B cell (primary cell): ENCODE measurements at places on chromosomes 5 and 9. TPM values are rescaled to one million over a fixed set of nuclear protein-coding genes. Genes with fewer than 3 reads are reported as not detected.

DNA sequence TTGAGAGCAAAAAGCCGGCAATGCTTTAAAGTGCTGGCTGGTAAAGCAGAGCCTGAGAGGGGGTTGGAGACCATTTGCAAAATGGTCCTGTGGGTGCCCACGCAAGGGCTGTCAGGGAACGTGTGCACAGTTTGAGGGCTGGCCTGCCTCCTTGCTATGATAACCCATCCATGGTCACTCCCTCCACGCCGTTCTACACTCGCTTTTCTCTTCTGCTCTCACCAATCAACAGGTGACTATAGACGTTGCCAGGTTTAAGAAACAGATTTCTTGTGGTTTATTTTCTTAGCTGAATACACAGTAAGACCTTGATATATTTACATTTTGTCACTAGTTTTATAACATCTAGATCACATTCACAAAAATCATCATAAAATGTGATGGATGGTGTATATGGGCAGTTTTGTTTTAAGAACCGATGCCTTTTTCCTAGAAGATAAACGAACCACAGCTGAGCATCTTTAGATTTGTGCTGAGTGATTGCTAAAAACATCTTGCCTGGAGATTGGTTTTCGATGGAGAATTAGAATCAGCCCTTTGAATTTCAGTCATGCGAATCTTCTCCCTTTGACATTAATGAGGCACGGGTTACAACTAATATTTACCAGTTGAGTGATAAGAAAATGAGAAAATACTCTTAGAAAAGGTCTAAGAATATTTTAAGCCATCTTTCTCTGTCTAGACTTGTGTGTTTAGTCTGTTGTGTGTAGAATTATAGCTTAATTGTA, 13.9 kb downstream of the MAP1B start:
- no peaks in the 10 kb centered on the region for H3K36me3 ChIP-seq
- H3K27me3 ChIP-seq, result peaks cover 4% of the 10 kb centered on the region
- DNase-seq, result no peak
- no peak overlapping the region for H3K27ac ChIP-seq

GRCh38 chr5:3080366-3080765, 328.9 kb upstream of the IRX2 start:
- no peaks in the 10 kb centered on the region for H3K27me3 ChIP-seq
- no peak for DNase-seq
- H3K4me1 ChIP-seq, result no peaks in the 10 kb centered on the region
- no peaks in the 10 kb centered on the region for H3K36me3 ChIP-seq
- no peak overlapping the region for H3K27ac ChIP-seq
- H3K4me3 ChIP-seq, result no peak overlapping the region

- no peaks in the 10 kb centered on the region for H3K4me1 ChIP-seq
- DNase-seq, result no peak
- no peak overlapping the region for H3K27ac ChIP-seq
- H3K36me3 ChIP-seq, result no peaks in the 10 kb centered on the region
Observed at GRCh38 chr9:111866976-111867375, 29.6 kb upstream of the UGCG start.

DNA sequence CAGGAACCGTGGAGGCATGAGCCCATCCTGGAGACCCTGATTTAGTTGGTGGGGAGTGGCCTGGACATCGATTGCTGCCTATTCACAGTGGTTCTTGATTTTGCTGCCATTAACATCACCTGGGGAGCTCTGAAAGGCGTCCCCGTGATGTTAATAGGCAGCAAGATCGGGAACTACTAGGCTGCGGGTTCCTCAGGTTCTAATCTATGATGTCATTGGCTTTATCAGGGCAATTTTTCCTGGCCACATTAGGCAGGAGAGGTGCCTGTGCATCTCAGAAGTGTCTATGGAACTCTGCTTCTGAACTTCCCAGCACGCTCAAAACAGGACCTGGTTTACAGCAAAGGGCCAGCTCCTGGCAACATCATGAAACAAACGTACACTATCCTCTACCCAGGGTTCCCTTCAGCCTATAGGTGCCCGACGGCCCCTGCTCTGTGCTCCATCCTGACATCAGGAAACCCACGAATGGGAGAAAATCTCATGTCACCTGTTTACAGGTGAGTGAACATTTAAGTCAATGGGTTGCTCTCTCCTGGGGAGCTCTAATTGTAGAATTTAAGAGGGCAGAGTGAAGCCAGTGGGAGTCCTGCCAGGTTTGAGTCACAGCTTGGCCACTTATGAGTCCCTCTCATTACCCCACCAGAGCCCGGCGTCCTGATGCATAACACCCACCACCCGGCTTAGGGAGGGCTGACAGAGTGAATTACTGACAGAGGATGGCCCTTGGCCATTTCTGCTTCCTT, 49.4 kb downstream of the ROPN1L start:
- H3K27me3 ChIP-seq, result no peaks in the 10 kb centered on the region
- no peak for DNase-seq
- no peak overlapping the region for H3K4me3 ChIP-seq
- H3K27ac ChIP-seq, result no peak overlapping the region
- H3K4me1 ChIP-seq, result peaks cover 25% of the 10 kb centered on the region
- H3K36me3 ChIP-seq, result no peaks in the 10 kb centered on the region

- no peaks in the 10 kb centered on the region for H3K4me1 ChIP-seq
- H3K27me3 ChIP-seq, result no peaks in the 10 kb centered on the region
- H3K4me3 ChIP-seq, result no peak overlapping the region
Observed at GRCh38 chr5:2904956-2905355, 153.5 kb upstream of the IRX2 start.

DNA sequence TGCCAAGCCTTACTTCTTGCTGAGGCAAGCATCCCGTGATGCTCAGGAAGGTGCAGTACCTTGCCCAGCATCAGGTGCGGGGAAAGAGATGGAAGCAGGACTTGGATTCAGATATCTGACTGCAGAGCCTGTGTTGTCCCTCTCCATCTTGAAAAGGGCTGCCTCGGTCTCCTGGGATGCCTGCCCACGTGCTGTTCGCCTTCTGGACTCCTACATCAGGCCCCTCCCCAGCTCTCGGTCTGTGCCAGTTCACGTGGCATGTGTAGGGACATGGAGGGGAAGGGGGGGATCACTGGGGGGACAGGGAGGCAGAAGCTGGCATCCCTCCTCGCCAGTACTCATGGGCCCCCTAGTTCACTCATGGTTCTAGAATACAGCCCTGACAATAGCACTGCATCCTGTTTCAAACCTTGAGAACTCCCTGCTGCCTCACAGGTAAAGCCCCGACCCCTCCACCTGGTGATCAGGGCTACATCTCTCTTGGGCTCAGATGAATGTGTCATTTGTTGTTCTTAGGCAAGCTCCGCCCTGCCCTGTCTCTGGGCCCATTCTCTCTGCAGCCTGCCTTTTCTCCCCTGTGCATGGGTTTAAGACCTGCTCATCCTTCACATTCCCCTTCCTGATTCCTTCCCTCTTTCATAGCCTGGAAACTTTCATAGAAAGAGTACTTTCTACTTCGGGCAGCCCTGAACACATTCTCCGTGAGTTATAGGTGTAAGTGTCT, 38.9 kb upstream of the SLC25A51 start:
- no peak overlapping the region for H3K4me3 ChIP-seq
- no peak overlapping the region for H3K27ac ChIP-seq
- no peak for DNase-seq
- H3K36me3 ChIP-seq, result no peaks in the 10 kb centered on the region
- no peaks in the 10 kb centered on the region for H3K27me3 ChIP-seq
- H3K4me1 ChIP-seq, result no peaks in the 10 kb centered on the region

DNA sequence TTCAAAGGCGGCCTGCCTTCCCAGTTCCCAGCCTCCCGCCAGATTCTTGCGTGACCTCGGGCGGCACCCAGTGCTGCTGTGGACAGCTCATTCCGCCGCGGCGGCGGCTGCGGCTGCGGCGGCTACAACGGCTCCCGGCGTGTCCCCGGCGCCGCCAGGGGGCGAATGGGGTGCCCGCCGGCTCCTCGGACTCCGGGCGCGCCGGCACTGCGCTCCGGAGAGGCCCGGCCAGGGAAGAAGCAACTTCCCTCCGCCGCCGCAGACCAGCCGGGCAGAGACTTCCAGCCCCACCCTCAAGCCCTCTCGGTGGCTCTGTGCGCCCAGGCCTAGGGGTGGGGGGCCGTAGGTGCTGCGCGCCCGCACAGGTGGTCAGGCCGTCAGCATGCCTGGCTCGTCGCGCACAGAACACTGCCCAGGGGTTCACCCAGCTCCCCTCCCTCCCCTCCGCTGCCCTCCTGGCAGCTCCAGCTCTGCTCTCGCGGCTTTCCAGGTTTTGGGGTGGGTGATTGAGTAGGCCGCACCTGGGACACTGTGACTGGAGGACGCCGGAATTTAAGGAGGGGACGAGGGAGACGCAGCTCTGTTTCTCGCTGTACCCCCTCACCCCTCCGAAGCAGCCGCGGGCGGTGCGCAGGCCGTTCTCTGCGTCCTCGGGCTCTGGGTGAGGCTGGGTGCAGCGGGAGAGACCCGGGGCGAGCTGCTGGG, 20.2 kb downstream of the IGIP start:
- no peak overlapping the region for H3K27ac ChIP-seq
- H3K4me1 ChIP-seq, result peaks cover 23% of the 10 kb centered on the region
- H3K27me3 ChIP-seq, result peaks cover 16% of the 10 kb centered on the region
- no peaks in the 10 kb centered on the region for H3K36me3 ChIP-seq
- DNase-seq, result peak; percentile 77

DNA sequence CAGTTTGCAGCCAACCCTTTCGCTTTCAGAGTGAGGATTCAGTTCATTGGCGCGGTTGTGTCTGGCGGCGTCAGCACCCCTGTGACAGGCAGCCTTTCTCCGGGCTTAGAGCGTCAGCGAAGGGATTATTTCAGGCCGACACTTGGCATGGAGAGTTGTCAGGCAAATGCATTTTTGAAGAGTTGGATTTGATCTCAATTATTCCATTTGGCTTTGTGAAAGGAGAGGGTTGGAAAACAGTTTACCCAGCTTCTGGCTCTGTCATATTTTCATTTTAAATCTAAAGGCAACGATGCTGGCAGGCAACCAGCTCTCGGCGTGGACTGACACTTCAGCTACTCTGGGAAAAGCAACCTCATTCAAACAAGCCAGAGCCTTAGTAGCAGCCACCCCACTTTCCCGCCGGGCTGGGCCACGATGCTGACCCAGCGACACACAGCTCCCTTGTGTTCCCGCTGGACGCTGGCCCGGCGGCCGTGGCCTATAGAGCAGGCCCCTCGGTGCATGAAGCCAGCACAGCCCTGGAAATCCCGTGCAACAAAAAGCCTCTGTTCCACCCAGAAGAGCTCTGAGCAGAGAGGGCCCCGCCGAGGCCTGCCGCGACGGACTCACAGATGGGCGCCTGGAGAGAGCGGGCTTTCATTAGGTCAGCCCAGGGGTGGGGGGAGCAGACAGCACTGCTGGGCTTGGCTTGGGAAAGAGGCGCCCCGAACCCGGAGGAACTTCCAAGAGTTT, 28.9 kb upstream of the LPCAT1 start:
- no peak overlapping the region for H3K27ac ChIP-seq
- no peaks in the 10 kb centered on the region for H3K4me1 ChIP-seq
- no peak for DNase-seq
- H3K4me3 ChIP-seq, result no peak overlapping the region

DNA sequence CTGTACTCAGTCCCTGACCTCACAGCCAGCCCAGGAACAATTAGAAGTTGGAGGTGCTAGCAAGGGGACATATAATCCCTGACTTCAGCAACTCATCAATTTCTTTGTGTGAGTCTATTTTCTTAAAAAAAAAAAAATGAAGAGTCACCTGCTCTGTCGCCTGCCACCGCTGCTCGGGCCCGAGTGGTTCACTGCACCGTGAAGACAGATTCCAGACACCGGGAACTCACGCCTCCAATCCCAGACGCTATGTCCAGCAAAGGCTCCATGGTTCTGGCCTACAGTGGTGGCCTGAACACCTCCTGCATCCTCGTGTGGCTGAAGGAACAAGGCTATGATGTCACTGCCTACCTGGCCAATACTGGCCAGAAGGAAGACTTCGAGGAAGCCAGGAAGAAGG, 606.6 kb downstream of the PRELID2 start:
- H3K27me3 ChIP-seq, result no peaks in the 10 kb centered on the region
- H3K4me1 ChIP-seq, result no peaks in the 10 kb centered on the region
- no peak overlapping the region for H3K27ac ChIP-seq
- no peak overlapping the region for H3K4me3 ChIP-seq

- H3K4me1 ChIP-seq, result no peaks in the 10 kb centered on the region
- H3K27ac ChIP-seq, result no peak overlapping the region
- no peaks in the 10 kb centered on the region for H3K36me3 ChIP-seq
- no peak overlapping the region for H3K4me3 ChIP-seq
- H3K27me3 ChIP-seq, result peaks cover 6% of the 10 kb centered on the region
Observed at GRCh38 chr9:109619310-109619709, 121.2 kb upstream of the PTPN3 start.

DNA sequence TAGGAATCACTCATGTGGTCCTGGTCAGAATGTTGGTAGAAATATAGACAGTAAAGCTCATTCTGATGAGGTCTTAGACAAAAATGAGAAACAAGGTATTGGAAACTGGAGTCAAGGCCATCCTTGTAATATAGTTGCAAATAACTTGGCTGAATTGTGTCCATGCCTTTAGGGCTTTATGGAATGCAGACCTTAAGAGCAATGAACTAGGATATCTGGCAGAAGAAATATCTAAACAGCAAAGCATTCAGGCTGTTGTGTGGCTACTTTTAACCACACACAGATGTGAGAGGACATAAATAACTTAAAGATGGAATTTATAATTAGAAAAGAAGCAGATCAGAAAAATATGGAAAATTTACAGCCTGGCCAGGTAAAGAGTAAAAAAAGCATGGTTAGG, 128.2 kb downstream of the YTHDC2 start:
- no peak for DNase-seq
- H3K27me3 ChIP-seq, result no peaks in the 10 kb centered on the region
- H3K27ac ChIP-seq, result no peak overlapping the region
- no peaks in the 10 kb centered on the region for H3K36me3 ChIP-seq
- H3K4me1 ChIP-seq, result no peaks in the 10 kb centered on the region

Gene PAEP
- total RNA-seq, result not detected in 2 replicates

Gene NR2F1
- total RNA-seq, result not detected in 2 replicates

Gene SPEF2
- total RNA-seq, result 0.59 and 1.00 TPM in 2 replicates

Gene AGXT2
- total RNA-seq, result not detected in 2 replicates

Gene GABBR2
- not detected in 2 replicates for total RNA-seq

Gene TMEM215
- not detected in 2 replicates for total RNA-seq

Gene FLT4
- not detected in 2 replicates for total RNA-seq
